ENCODE measurements at places on chromosomes 3 and 15.
A peak's percentile ranks its signal among the peaks of the same experiment; 100 is the strongest.

DNA sequence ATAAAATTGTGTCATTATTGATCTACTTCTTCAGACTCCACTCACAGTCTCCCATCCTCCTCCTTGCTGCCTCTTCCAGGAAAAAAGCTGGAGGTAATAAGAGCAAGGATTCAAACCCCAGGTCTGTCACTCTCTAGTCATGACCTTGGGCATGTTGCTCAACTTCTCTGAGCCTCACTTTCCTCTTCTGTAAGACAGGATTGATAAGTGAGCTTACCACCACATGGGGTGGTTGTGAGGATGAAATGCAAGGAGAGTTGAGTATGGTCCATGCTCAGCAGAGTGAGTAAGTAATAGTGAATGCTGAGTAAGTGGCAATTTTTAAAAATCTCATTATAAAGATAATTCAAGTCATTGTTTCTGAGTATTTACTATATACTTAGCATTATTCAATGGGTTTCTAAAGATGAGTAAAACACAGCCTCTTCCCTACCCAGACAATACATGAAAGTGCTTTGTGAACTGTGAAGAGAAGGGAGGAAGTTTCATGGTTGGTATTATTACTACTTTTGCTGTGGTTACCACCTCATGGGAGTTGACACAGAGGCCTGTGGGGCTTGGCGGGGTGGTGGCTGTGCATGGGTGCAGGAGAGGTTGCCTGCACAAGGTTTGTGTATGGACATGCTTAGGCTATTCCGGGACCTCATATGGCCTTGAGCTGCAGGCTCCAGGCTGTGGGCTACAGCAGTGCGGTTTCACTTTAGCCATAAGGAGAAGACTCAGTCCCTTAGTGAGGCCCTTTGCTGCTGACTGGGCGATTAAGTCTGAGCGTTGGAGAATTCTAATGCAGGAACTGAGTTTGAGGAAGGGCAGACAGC, 30.0 kb downstream of the SLC6A11 start:
- DNase-seq = no peak

GRCh38 chr3:75342425-75342824, 321.7 kb upstream of the FRG2C start:
- no peak for DNase-seq

DNA sequence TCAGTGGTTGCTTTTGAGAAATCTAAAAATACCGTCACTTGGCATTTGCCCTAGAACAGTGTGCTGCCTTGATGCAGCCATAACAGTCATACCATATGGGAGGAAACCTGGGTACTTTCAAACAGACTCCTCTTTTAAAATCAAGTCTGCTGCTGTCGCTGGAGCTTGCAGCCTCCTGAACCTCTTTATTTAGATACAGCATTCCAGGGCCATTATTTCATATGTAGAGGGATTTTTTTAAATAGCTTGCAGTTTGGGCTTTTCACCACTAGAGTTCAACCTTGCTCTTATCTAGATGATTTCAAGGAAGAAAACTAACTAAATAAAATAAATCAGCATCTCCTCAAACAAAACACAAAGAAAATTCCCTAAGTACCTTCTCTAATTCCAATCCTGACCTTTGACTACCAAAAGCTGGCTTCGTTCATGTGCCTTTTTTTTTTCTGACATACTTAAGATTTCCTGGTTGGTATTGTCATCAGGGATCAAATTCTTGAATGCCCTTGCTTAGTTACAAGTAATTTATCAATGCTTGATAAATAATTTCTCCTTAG, 111.6 kb downstream of the KBTBD8 start:
- peak; percentile 10 for DNase-seq

DNA sequence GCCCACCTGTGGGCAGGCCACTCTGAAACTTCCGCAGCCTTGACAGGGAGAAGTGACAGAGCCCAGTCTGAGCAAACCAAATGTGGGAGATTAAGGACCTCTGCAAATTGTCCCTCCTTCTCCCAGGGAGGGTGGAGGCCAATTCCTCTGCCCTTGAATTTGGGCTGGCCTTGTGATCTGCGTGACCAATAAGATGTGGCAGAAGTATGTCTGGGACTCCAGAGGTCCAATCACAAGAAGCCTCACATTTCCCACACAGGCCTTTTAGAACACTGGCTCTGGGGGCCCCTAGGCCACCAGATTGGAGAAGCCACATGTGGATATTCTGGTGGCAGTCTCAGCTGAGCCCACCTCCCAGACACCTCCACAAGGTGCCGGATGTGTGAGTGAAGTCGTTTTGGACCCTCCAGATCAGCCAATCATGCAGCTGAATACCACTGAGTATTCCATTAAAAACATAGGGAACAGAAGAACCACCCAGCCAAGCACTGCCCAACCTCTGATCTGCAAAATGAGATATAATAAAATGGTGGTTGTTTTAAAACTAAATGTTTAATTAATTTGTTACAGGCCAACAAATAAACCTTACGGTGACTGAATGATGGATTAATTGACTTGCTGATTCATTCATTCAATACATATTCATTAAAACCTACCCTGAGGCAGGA, 150.3 kb downstream of the NUP210 start:
- DNase-seq = no peak

- DNase-seq = peak; percentile 30
These were observed 13.3 kb downstream of the RARB start for GRCh38 chr3:25441234-25441856.

- DNase-seq = peak; percentile 73
These were observed 82.5 kb downstream of the TOP2B start for GRCh38 chr3:25582242-25582641.

DNA sequence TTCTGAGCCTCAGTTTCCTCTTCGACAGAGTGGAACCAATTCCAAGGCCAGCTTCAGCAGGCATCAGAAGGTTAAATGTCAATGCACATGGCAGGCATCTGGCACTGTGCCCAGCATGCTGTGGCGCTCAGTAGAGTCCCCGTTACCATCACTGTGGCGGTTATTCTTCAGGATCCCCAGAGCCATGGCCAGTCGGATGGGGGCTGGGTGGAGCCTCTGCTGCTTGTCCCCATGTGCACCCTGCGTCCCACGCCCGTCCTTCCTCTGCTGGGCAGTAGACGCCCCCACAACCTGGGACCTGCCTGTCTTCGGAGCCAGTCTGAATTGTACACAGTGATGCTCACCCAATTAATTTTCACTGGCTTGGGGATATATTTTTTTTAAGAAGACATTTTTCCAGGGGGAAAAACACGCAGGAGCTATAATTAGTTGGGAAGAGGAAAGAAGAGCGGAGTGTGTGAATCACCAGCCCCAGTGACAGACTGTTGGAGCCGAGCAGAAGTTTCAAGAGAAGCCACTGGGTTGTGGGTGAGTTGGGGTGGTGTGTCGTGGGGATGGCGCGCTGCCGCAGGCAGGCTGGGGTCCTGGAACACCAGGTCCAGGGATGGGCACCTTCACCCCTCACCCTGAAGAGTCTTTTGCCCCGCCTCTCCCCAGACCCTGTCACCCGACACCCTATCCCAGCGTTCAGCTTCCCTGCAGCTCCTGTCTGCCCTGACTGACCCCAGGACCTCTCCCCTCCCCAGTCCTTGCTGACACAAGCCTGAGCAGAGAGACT, 26.8 kb upstream of the RPL29 start:
- no peak for DNase-seq

- DNase-seq = no peak
These were observed 308.4 kb upstream of the DPH6 start for GRCh38 chr15:35854316-35854715.

DNA sequence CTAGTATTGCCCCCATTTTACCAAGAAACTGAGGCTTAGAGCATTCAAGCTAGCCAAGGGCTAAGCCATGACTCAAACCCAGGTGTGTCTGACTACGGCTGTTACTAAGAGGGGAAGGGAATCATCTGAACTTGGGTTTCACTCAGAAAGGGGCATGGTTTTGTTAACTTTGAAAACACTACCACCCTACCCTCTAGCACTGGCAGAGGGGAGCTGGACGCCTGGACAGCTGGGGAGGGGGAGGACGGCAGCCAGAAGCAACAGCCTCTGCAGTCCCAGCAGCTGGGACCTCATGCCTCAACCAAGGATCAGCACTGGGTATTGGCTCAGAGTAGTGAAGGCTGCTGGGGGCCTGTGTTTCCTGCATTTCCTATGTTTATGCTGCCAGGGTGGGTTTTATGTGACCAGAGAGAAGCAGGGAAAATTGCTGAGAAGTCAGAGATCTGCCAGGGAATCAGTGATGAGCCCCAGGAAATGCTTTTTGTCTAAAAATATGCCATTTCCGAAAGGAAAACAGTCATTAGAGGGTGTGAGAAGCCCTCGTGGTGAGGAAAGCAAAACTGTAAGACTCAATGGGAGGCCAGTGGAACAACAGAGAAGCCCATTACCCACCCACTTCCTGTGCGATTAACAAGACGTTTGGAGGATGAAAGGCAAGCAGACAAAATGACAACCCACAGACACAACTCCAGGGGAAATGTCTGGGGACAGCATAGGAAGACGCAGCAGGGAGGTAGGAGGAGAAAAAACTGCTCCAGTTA, 41.2 kb downstream of the LIPC start:
- DNase-seq = no peak

DNA sequence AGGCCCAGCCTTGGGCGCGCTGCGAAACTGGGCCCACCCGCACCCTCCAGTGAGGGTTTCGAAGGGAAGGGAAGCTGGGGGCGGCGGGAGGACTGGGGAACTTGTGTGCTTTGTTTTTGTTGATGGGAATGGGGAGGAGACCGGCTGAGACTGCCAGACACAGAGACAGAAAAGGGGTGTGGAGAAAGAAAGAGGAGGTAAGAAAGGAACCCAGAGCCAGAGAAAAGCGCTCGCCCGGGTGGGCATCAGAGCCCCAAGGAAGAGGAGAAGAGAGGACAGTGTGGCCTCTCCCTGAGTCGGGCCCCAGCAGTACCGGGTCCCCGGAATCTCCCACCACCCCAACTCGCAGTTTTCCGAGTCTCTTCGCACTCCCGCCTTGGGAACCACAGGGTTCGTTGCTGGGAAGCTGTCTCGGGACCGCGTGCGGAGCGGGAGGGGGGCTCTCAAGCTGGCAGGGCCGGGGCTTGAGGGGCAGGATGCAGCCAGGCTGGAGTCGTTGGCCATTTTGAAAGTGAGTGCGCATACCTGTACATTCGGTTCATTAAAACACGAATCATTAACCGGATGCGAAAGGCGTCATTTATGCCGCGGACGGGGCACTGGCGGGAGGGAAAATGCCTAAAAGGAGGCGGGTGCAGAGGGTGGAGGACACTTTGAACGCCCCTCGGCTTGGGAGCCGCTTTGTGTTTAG, 3.1 kb downstream of the SKOR1 start:
- DNase-seq = no peak

- DNase-seq = no peak
These were observed 46.3 kb upstream of the UTS2B start for GRCh38 chr3:191376516-191377141.

DNA sequence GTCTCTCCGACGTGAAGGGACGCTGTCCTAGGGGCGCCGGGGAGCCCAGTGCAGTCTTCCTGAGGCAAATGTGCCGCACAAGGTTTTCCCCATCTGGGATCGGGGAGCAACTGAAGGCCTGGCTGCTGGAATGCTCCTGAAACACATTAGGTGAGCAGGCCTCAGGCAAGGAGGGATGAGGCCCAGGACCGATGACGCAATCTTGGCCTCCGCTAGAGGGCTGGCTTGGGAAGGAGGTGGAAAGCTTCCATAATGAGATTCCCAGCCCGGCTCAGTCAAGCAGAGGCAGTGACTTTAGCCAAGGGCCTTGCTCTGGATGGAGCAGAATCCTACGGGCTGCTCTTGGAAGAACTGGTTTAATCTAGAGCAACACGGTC, 50.8 kb downstream of the CPN2 start:
- no peak for DNase-seq

DNA sequence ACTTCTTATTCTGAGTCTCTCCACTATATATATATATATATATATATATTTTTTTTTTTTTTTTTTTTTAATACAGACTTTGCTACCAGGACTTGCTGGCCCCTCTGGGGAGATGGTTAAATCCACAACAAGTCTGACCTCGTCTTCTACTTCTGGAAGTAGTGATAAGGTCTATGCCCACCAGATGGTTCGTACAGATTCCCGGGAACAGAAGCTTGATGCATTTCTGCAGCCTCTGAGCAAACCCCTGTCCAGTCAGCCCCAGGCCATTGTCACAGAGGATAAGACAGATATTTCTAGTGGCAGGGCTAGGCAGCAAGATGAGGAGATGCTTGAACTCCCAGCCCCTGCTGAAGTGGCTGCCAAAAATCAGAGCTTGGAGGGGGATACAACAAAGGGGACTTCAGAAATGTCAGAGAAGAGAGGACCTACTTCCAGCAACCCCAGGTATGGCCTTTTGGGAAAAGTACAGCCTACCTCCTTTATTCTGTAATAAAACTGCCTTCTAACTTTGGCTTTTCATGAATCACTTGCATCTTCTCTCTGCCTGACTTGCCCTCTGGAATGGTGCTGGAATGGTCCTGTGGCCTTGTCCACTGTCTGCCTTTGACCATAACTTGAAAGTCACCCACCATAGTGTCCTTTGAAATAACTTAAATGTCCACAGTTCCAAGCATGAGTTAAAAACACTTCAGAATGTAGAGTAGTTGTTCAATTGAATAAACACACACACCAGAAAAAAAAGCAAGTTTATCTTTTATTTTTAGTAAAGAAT, 32.4 kb downstream of the MLH1 start:
- DNase-seq = peak; percentile 78

DNA sequence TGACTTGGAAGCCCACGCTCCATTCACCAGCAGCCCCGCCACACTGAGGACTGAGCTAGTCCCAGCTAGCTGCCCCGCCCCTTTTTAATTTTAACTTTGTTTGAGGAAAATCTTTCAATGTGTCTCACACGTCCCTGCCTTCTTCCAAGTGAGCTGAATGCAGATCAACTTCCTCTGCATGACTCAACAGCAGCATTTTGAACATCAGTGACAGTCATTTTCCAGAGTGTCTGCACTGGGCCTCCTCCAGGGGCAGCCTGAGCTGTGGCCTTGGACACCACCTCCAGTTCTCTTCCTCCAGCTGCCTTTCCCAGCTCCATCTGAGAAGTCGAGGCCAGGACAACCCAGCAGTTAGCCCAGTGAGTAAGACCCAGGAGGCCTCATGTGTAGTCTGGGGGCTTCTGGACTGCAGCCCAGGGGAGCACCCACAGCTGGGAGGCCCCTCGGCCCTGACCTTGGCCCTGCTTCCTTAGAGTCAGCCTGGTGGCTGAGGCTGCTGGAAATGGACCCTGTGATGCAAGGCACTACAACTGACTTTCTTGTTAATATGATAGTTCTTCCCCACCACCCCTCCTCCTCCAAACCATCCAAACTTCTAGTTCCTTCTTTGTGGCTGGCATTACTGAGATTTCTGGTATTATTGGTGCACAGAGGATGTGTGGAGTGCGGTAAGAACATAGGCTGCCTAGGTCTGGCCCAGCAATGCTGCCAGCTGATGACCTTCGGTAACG, 21.4 kb upstream of the ESYT3 start:
- no peak for DNase-seq

DNA sequence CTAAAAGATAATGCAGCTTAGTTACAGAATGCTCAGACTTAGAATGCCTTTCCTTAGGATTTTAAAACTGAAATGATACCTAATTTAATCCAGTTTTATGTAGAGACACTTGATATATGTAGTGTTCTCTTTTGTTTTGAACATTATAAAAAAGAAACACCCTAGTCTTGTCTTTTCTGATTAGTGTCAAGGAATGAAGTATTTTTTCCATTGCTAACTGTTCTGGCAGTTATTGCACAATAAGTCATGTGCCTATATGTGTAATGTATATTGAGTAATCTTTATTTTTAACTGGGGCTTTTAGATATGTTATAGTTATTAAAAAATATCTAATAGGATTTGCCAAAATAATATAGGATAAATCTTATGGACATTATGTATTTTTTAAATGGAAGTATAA, 4.5 kb downstream of the ARL8B start:
- DNase-seq = peak; percentile 59
